ENCODE measurements at places on chromosomes 1 and 21. TPM values are rescaled to one million over a fixed set of nuclear protein-coding genes. Genes with fewer than 3 reads are reported as not detected.

GRCh38 chr1:29460041-29460610 is 223.8 kb downstream of the PTPRU start:
- H3K27me3 ChIP-seq = peaks cover 3% of the 10 kb centered on the region
- no peaks in the 10 kb centered on the region for H3K4me1 ChIP-seq
- H3K27ac ChIP-seq = no peak overlapping the region
- no peaks in the 10 kb centered on the region for H3K36me3 ChIP-seq
- no peak for DNase-seq

GRCh38 chr1:203701606-203702005 is 63.4 kb upstream of the LAX1 start:
- DNase-seq = no peak
- H3K27me3 ChIP-seq = no peaks in the 10 kb centered on the region
- no peak overlapping the region for H3K4me3 ChIP-seq
- H3K27ac ChIP-seq = no peak overlapping the region

GRCh38 chr21:31557421-31558188 is 101.9 kb upstream of the SOD1 start:
- peaks cover 27% of the 10 kb centered on the region for H3K4me1 ChIP-seq
- peak overlapping the region; percentile 58 for H3K4me3 ChIP-seq
- no peaks in the 10 kb centered on the region for H3K36me3 ChIP-seq
- DNase-seq = peak; percentile 26
- H3K27ac ChIP-seq = no peak overlapping the region

DNA sequence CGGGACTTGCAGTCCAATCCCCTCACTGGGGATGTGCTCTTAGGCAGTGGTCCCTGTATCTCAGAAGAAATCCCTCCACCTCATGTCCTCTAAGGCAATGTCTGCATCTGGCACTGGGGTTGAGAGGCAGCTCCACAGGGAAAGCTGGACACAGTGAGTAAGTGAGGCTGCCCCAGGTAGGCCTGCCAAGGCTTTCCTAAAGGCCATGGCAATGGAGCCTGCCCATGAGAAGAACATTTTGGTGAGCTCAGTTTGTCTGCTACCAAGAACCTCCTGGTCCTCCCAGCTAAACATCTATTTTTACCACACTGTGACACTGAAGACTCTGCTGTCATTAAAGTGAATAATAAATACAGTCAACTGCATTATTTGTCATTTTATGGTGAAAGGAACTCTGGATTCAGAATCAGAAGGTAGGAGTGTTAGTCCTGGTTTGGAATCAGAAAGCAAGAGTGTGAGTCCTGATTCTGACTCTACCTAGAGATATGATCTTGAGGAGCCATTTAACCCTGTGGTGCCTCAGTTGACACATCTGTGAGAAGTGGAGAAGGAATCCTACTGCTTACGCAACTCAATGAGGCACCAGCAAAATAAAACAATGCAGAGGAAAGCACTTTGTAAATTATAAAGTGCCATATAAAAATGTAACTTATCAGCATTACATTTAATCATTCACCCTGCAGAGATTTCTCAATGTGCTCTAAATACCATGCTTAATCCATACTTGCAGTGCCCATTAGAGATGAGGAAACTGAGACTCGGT is 41.0 kb downstream of the TBX15 start:
- H3K27ac ChIP-seq = no peak overlapping the region
- DNase-seq = no peak
- no peaks in the 10 kb centered on the region for H3K36me3 ChIP-seq

DNA sequence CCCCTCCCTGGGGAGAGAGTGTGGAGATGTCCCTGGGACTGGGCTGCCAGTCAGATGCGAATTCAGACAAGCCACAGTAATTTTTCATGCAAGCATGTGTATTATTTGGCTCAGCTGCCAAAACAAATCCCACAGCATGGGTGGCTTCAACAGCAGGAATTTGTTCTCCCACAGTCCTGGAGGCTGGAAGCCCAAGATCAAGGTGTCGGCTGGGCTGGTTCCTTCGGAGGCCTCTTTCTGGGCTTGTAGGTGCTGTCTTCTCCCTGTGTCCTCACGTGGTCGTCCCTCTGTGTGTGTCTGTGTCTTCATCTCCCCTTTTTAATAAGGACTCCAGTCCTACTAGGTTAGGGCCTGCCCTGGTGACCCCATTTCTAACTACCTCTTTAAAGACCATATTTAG is 91.9 kb upstream of the ACTRT2 start:
- H3K27me3 ChIP-seq = no peaks in the 10 kb centered on the region
- DNase-seq = no peak
- no peak overlapping the region for H3K27ac ChIP-seq
- no peaks in the 10 kb centered on the region for H3K4me1 ChIP-seq
- no peak overlapping the region for H3K4me3 ChIP-seq

GRCh38 chr1:58155418-58156123 is 391.0 kb downstream of the OMA1 start:
- H3K36me3 ChIP-seq = no peaks in the 10 kb centered on the region
- DNase-seq = no peak
- no peaks in the 10 kb centered on the region for H3K27me3 ChIP-seq
- no peaks in the 10 kb centered on the region for H3K4me1 ChIP-seq
- no peak overlapping the region for H3K27ac ChIP-seq
- H3K4me3 ChIP-seq = no peak overlapping the region

DNA sequence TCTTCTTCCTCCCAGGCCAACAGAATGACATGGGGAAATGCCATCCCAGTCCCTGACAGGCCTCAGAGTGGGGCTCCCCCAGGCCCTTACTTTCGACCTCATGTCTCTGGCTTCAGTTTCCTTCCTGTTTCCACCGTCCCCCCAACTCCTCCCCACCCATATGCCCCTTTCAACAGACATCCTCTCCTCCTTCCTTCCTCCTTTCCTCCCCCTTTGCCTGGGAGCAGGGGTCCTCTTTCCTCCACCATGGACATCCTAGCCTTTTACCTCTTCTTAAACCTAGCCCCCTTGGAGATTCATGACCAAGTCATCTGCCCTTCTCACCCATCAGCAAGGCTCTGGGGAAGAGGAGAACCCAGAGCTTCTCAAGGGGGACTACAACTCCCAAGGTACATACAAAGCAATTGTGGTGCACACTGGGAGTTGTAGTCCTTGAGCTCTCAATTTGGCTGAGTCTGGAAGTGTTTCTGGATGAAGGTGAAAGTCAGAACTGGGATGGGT is 4.0 kb downstream of the ZBTB7B start:
- H3K36me3 ChIP-seq = peaks cover 11% of the 10 kb centered on the region
- DNase-seq = peak; percentile 78
- peak overlapping the region; percentile 78 for H3K4me3 ChIP-seq
- peak overlapping the region; percentile 99 for H3K27ac ChIP-seq
- no peaks in the 10 kb centered on the region for H3K27me3 ChIP-seq

GRCh38 chr1:174998569-174999215 is 1.1 kb upstream of the CACYBP start:
- DNase-seq = peak; percentile 40
- H3K4me1 ChIP-seq = peaks cover 3% of the 10 kb centered on the region
- H3K36me3 ChIP-seq = no peaks in the 10 kb centered on the region
- peak overlapping the region; percentile 98 for H3K4me3 ChIP-seq
- no peaks in the 10 kb centered on the region for H3K27me3 ChIP-seq

GRCh38 chr1:117770981-117771531 is 158.4 kb downstream of the GDAP2 start:
- H3K27me3 ChIP-seq = no peaks in the 10 kb centered on the region
- H3K36me3 ChIP-seq = no peaks in the 10 kb centered on the region
- no peaks in the 10 kb centered on the region for H3K4me1 ChIP-seq
- no peak overlapping the region for H3K27ac ChIP-seq

- no peaks in the 10 kb centered on the region for H3K36me3 ChIP-seq
- no peak overlapping the region for H3K27ac ChIP-seq
- H3K27me3 ChIP-seq = no peaks in the 10 kb centered on the region
- no peak overlapping the region for H3K4me3 ChIP-seq
These were observed 131.0 kb downstream of the KCNK1 start for GRCh38 chr1:233744779-233745513.

- H3K27ac ChIP-seq = no peak overlapping the region
- no peaks in the 10 kb centered on the region for H3K27me3 ChIP-seq
- H3K4me3 ChIP-seq = no peak overlapping the region
- H3K36me3 ChIP-seq = peaks cover 12% of the 10 kb centered on the region
- H3K4me1 ChIP-seq = peaks cover 34% of the 10 kb centered on the region
These were observed 24.1 kb downstream of the EIF4G3 start for GRCh38 chr1:21152423-21153100.

DNA sequence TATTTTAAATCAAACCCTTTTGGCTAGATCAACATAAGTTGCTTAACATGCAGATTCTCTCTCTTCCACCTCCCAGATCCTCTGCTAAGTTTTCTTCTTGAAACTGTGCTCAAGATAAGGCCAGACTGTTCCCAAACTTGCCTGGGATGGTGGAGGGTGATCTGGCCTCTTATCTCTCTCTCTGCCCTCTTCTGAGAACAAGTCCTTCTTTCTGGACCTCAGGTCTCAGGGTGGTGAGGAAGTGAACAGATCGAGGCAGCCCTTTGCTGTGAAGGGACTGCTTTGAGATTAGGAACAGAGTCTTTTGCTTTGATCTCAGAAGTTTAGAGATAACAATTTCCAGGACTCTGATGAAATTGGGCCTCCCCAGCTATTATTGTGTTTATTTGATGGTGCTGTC is 70.7 kb downstream of the HUNK start:
- H3K27me3 ChIP-seq = no peaks in the 10 kb centered on the region
- DNase-seq = no peak

GRCh38 chr1:81833722-81834121 is 33.0 kb downstream of the ADGRL2 start:
- H3K4me3 ChIP-seq = no peak overlapping the region
- H3K36me3 ChIP-seq = no peaks in the 10 kb centered on the region
- H3K4me1 ChIP-seq = peaks cover 6% of the 10 kb centered on the region
- peak overlapping the region; percentile 2 for H3K27ac ChIP-seq
- no peak for DNase-seq

DNA sequence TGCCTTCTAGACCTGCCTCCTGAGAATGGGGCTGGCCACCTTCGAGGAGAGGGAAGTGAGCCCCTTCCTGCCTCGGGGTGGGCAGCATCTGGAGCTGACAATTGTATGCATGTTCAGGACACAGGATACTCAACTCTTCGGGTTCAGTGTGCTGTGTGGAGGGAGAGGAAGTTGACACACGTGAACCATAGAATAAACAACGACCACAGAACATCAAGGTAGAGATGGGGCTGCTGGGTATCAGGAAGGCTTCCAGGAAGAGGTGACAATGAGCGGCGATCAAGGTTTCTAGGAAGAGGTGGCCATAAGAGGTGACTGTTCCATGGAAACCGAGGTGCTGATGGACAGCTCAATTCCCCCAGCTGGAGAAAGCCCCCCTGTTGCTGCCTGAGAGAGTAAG is 22.0 kb downstream of the UBIAD1 start:
- no peak overlapping the region for H3K27ac ChIP-seq
- H3K4me1 ChIP-seq = no peaks in the 10 kb centered on the region
- no peaks in the 10 kb centered on the region for H3K27me3 ChIP-seq
- no peak for DNase-seq
- H3K36me3 ChIP-seq = peaks cover 66% of the 10 kb centered on the region
- no peak overlapping the region for H3K4me3 ChIP-seq

GRCh38 chr1:80113168-80114038 is 1106.9 kb upstream of the ADGRL4 start:
- DNase-seq = no peak
- H3K36me3 ChIP-seq = no peaks in the 10 kb centered on the region
- no peaks in the 10 kb centered on the region for H3K27me3 ChIP-seq
- no peak overlapping the region for H3K27ac ChIP-seq

DNA sequence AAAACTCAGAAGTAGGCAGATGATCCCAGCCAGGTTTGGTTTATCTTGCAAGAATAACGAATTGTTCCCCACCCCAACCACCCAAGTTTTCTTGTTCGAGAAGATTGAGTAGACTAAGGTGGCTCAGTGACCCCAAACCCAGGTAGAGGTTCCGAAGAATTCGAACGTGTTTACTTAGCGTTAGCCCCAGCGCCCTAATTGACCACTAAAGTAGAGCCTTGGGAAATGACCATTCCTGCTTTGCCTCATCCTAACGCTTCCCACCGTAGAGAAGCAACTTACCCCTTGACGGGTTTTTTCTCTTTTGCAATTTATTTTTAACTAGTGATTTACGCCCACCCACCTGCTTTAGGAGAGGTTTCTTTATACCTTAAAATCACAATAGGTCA is 870 bp downstream of the FBXO28 start:
- H3K4me1 ChIP-seq = peaks cover 42% of the 10 kb centered on the region
- H3K27ac ChIP-seq = peak overlapping the region; percentile 96
- no peak for DNase-seq
- H3K4me3 ChIP-seq = peak overlapping the region; percentile 68

DNA sequence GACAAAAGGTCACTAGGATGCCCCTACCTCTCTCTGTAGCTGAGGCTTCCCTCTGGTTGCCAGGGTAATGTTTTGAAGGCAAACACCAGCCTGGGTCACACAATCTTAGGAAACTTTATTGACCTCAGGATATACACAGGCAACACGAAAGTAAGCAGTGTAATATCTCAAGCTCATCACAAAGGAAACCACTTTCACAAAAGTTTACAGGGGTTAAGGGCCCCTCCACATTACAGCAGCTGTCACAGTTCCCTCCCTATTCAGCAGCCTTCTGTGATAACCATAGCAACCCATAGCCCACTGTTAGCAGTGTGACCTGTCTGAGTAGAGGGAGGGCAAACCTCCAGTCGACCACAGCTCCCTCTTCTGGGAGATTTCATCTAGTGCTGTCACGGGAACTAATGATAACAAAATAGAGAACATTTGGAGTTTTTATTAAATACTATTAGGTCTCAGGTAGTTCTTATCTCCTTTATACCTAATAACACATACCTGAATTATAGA is 149.8 kb downstream of the PTPRC start:
- no peak overlapping the region for H3K4me3 ChIP-seq
- no peaks in the 10 kb centered on the region for H3K27me3 ChIP-seq
- peak; percentile 53 for DNase-seq
- no peak overlapping the region for H3K27ac ChIP-seq
- H3K36me3 ChIP-seq = no peaks in the 10 kb centered on the region

DNA sequence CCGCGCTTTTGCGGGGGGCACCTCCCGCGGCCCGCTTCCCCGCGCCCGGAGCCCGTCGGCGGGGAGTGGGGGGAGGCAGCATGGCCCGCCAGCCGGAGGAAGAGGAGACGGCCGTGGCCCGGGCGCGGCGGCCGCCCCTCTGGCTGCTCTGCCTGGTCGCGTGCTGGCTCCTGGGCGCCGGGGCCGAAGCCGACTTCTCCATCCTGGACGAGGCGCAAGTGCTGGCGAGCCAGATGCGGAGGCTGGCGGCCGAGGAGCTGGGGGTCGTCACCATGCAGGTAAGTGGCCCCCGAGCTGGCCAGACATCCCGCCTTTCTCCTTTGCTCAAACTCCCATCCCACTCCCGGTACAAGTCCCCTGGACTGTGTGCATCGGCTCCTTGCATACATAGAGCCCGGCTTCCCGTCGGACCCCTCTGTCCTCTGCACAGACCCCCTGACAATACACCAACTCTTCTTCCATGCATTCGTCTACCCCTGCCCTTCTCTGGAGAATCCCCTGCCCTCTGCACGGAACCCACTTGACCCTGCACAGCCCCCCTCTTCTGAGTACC is 812 bp downstream of the CACHD1 start:
- H3K4me1 ChIP-seq = peaks cover 58% of the 10 kb centered on the region
- H3K27ac ChIP-seq = peak overlapping the region; percentile 81
- peak overlapping the region; percentile 88 for H3K4me3 ChIP-seq
- peak; percentile 76 for DNase-seq
- no peaks in the 10 kb centered on the region for H3K36me3 ChIP-seq

MARK1 gene
- 1.7 TPM for polyA plus RNA-seq

RAB42 gene
- polyA plus RNA-seq = 1.6 TPM

TNNT2 gene
- 6.4 TPM for polyA plus RNA-seq

OR2L2 gene
- not detected for polyA plus RNA-seq

HSD3B1 gene
- not detected for polyA plus RNA-seq

TAS1R3 gene
- polyA plus RNA-seq = not detected

CATSPERE gene
- polyA plus RNA-seq = 0.38 TPM

ERICH3 gene
- polyA plus RNA-seq = not detected

PCBP3 gene
- 3.3 TPM for polyA plus RNA-seq

SELENBP1 gene
- polyA plus RNA-seq = 153 TPM

KIF26B gene
- 0.15 TPM for polyA plus RNA-seq

All from stomach (tissue), 19 donors.